AG09309 (cell line): ENCODE measurements at places on chromosomes 13 and 19.

DNA sequence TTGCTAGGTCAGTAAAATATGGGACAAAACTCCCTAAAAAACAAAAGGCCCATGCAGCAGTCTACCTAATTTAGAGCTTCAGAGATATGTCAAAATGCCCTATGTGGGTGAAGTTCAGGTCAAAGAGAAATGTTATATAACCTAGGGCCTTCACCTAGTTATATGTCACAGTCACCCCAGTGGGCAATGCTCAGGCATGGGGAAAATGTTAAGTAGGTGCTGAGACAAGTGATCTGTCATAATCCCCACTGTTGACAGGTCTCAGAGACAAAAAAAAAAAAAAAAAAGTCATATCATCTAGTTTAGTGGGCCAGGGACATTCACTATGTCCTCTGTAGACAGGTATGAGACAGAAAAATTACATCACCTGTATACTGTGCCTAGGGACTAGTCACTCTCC lies 128.6 kb upstream of the ZNF91 start:
- no peak for DNase-seq

DNA sequence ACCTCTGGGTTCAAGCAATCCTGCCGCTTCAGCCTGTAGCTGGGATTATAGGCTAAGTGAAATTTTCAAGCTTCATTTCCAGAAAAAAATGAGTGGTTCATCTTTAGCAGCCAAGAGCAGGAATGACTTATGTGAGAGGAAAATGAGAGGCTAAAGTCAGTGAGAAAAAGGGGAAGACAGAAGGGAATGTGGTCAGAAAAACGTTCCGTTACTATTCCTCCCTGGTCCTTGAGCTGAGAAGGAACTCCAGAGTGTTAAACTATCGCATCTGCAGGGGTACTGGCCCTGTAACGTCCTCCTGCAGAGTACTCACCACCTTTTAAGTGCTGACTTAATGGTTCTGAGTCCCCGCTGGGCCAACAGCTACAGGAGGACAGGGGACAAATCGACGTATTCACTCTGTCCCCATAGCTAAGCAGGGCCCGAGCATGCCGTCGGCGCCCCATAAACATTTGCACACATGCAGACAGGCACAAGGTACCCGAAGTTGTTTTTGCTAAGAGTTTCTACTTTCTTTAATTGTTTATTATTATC lies 88.1 kb downstream of the FLT1 start:
- DNase-seq: no peak

GRCh38 chr19:34282611-34283519 lies 28.5 kb downstream of the GARRE1 start:
- DNase-seq: no peak

DNA sequence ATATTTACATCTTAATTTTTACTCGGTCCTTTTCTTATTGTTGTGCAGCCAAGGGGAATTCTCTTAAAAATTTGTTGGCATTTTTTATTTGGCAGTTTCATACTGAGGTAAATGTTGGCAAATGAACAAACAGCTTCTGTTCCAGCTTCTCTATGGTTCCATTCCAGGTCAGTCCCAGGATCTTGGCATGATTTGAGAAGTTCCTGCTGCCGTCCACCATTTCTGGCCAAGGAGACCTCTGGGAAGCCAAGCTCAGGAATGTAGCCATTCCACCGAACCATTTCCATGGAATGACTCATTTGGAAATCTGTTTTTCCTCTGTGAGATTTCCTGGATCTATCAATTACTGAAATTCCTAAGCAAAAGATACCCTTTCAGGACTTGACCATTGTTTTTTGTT lies 43.9 kb downstream of the SLC10A2 start:
- no peak for DNase-seq

DNA sequence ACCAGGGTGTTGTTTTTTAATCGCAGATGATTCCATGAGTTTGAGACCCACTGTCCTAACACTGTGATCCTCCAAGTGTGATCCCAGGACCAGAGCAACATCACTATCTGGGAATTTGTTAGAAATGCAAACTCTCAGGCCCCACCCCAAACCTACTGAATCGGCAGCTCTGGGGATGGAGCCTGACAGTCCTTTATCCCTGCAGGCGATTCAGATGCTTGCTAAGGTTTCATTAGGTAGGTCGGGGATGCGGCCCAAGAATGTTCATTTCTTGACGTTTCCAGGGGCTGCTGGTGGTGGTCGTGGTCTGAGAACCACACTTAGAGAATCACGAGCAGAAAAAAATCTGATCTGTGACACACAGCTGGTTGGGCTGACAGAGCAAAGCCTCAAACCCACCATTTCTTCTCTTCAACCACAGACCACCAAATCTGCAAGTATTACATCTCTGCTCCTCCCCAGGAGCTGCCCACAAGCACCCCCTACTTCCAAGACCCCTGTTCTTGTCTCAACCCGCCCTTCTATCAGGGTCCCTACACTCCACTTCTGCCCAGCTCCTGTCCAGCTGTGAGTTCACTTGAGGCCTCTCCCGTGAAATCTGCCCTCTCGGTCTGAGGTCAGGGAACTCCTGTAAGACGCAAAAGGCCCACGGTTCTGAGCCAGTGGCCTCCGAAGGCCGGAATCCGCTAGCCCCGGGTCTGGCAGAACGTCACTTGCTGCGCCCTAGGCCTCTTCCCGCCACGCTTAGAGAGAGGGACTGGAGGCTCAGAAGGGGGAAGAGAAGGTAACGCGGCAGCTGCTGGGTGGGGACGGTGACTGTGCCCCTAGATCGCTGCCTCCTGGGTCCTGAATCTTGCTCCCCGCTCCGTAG lies 1.1 kb upstream of the FARP1 start:
- DNase-seq: no peak

- DNase-seq: no peak
These were observed 12.6 kb downstream of the IRS2 start for GRCh38 chr13:109773786-109774185.

- DNase-seq: no peak
These were observed 7.1 kb upstream of the EML2 start for GRCh38 chr19:45646345-45646698.

- DNase-seq: no peak
These were observed 23.7 kb downstream of the SH3GL1 start for GRCh38 chr19:4376671-4376990.

- DNase-seq: peak; percentile 25
These were observed 1.5 kb upstream of the ELOF1 start for GRCh38 chr19:11560404-11561051.

- no peak for DNase-seq
These were observed 7.2 kb downstream of the KRTDAP start for GRCh38 chr19:35483089-35483488.

DNA sequence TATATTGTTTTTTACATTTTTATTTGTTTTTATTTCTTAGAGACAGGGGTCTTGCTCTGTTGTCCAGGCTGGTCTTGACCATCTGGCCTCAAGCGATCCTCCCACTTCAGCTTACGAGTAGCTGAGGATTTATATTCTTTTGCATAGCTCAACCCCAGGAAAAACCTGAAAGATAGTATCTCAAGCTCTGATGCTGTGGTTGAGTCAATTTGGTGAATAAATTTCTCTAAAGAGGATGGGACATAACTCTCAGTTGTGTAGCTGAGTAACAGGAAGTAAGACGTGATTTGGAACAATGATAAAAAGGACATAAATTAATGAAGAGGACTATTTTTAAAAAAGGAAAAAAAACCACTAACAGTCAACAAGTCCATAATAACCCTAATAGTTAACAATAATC lies 79.8 kb upstream of the TNFSF11 start:
- DNase-seq: no peak

DNA sequence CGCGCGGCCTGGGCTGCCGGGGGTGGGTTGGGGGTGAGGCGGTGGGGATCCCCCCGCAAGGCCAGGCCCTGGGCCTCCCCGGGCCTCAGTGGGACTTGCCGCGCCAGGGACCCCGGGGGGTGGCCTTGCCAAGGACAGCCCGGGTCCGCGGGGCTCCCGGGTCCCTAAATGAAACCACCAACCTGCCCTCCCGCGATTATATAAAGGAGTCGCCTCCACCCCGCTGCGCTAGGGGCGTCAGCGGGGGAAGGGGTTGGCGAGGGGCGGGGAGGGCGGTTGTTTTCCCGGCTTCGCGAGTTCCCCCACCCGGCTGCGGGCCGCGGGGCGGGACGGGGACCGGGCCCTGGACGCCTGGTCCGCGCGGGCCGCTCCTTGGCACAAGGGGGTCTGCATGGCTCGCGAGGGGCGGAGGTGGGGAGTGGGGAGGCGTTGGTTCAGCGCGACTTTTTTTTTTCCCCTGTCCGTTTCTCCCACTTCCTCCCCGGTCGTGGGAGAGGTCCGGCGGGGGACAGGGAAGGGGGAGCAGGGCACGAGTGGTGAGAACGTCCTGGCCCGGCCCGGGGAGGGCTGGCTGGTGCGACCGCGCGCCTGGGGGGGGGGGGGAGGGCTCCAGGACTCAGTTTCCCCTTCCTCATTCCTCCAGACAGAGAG lies 822 bp upstream of the ZBTB7A start:
- no peak for DNase-seq

- peak; percentile 40 for DNase-seq
These were observed 43.1 kb downstream of the ZNF726 start for GRCh38 chr19:23957660-23958281.

DNA sequence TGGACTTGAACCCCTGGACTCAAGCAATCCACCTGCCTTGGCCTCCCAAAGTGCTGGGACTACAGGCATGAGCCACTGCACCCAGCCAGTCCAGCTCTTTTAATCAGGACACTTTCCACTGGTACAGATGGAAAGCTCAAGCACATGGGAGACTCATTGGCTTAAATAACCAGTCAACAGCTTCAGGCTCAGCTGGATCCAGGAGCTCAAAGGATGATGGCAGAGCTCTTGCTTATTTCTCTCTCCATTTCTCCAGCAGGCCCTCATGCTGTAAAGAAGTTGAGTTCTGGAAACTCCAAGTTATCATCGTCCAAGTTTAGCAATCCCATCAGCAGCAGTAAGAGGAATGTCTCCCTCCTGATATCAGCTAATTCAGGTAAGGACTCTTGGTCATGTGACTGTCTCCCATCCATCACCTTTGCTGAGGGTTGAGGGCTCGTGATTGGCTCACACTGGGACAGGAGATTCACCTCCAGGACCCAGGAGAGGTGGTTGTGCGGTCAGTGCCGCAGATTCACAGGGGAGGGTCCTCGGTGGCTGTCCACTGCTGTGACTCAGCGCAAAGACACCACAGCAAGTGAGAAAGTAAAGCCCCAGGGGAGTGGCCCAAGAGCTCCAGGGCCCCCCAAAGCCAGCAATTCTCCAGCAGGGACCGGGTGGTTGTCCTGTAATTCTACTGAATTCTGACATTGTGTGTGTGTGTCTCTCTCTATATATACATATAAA lies 5.1 kb downstream of the CCL25 start:
- DNase-seq: no peak

- DNase-seq: no peak
These were observed 19.6 kb downstream of the TFDP1 start for GRCh38 chr13:113604186-113604585.

- no peak for DNase-seq
These were observed 15.0 kb downstream of the TMTC4 start for GRCh38 chr13:100659578-100659977.

DNA sequence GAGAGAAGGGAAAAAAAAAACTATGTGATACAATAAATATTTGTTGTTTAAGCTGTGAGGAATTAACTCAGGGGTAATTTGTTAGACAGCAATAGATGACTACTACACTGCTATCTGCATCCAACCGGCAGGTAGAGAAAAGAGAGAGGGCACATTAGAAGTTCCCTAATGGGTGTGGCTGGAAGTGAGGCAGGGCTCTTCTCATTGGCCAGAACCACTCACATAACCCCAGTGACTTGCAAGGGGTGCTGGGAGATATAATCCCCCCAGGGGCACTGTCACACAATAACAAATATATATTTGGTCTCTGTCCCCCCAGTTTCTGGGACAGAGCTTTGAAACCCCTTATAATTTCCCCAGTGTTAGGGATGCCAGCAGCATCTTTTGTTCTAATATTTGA lies 24.3 kb downstream of the FGF21 start:
- no peak for DNase-seq

GRCh38 chr19:39845172-39845571 lies 1.0 kb downstream of the FBL start:
- no peak for DNase-seq

DNA sequence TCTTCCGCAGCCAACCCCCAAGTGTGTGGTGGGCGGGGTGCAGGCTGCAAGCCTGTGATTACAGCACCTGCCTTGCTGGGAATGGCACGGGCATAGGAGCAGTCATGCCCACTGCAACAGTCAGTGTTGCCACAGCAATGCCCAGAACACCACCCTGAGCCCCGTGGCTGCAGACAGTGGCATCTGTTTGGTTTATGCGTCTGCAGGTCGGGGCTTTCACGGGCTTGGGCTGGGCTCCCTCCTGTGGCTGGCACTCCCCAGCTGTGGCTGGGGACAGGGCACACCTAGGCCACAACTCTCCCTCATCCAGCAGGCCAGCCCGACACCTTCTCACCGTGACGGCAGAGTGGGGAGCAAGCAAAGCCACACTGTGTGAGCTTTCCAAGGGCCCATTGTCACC lies 115.3 kb upstream of the C1QTNF9B start:
- DNase-seq: no peak

DNA sequence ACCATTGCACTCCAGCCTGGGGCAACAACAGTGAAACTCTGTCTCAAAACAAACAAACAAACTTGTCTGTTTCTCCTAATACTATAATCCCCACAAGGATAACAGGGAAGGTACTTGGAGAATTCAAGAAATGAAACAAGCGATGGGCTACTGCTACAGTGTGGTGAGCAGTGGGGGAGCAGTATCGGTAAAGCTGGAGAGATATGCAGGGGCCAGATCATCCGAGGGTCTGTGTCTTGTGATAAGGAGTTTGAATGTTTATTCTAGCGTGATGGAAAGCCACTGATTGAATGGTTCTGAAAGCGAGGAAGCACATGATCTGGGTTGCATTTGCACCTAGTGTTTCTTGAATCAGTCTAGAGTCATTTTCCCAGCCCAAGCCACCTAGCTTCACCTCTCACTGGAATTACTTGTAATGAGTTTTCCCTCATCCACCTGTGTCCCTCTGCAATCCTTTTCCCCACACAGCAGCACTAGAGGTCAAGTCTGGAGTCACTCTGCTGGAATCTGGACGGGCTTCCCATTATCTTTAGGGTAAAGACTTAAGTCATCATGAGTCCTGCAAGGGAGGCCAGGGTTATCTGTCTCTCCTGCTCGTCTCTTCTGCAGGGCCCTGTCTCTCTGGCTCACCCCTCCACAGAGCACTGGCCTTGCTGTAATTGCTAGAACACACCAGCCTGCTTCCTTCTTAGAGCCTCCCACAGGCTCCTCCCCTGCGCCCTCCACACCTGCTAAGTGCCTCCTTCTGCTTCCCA lies 162.3 kb downstream of the KLF5 start:
- DNase-seq: no peak

- DNase-seq: no peak
These were observed 227.1 kb downstream of the GGACT start for GRCh38 chr13:100361504-100361903.

- no peak for DNase-seq
These were observed 152.8 kb downstream of the LHFPL6 start for GRCh38 chr13:39450176-39450575.

DNA sequence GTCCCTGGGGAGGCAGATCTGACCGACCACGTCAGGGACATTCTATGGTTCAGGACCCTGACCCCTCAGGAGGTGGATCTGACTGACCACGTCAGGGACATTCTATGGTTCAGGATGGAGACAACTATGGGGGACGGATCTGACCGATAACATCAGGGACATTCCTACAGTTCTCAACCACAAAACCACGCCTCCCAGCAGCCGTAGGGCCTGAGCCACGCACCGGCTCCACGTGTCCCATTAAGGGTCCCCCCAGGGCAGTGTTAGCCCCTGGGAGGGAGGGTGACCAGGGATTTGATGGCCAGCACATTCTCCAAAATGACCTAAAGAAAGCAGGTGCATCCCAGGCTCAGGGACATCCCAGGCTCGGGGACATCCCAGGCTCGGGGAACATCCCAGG lies 49.0 kb upstream of the C13orf46 start:
- no peak for DNase-seq

GRCh38 chr13:44620057-44620456 lies 43.9 kb upstream of the TSC22D1 start:
- no peak for DNase-seq
